Stimulated activated CD8-positive, alpha-beta memory T cell treated with anti-CD3 and anti-CD28 coated beads, Interleukin-15, amount 100 ng/mL, for 24 hours (primary cell): ENCODE measurements at places on chromosomes 11 and 22.

GRCh38 chr22:36911887-36912661 is 1.4 kb upstream of the CSF2RB start:
- no peak for DNase-seq

GRCh38 chr11:123145220-123145619 is 49.8 kb downstream of the CLMP start:
- DNase-seq, result no peak

DNA sequence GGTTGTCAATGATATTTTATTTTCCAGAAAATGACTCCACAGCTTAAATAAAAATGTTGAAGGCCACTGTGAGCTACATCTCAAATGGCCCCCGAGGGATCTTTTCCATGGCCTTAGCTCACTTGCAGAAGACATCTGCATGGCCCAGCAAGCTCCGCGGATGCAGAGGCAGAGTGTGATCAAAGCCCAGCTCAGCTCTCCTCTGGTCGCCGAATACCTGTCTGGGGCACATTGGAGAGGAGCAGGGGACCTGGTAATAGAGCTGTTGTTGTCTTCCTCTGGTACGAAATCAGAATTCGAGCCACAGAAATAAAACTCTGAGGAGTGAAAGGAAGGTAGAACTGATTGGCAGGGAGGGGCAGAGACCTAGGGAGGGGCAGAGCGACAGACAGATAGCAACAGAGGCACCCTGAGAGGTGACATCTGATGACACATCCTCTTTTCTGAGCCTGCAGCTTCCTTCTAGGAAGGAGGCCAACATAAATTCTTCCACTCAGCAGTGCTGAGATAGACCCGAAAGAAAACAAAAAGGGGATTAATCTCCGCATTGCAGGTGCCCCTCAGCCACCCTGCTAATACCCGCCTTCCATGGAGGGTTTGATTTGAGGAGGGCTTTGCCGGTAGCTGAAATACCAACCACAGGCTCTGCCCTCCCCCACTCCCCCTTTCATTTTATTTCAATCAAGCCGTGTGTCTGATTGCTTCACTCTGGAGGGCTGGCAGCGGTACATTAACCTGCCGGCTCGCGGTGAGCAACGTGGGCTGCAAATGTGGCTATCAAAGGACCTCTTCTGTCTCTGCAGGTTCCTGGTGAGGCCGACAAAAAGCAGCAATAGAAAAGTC is 759.4 kb downstream of the OPCML start:
- DNase-seq, result no peak

DNA sequence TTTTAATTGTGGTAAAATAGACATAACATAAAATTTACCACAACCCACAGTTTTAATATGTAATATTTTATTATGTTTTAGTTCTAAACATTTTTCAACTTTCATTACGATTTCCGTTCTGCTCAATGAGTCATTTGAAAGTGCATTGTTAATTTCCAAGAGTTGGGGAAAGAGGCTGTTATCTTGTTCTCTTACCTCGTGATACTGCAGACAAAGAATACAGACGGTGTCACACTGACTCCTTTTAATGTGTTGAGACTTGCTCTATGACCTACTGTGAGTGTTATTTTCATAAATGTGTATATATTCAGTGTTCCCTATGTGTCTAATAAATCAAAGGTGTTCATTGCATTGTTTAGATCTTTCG is 10.8 kb upstream of the RAC2 start:
- no peak for DNase-seq

GRCh38 chr11:61817471-61818202 is 834 bp upstream of the FADS1 start:
- DNase-seq, result no peak

DNA sequence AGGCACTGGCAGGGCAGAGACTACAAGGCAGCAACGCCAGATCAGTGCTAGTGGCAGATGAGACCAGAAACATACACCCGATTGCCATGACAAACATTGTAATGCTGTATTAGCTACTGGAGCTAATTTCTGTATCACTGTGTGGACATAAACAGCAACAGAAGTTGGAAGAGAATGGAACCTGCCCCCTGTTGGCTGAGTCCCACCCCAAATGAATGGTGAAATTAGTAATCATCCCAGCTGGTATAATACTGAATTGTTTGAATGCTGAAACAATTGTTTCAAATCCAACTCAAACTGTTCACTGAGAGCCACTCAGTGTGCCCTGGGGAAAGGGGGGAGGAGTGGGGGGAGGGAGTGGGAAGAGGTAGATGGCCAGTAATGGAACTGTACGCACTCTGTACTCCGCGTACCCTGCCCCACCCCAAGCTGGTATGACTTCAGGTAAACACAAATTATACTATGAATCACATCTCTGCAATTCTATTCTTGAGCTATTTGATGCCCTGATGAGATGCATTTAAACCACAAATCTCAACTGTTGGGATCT is 11.2 kb upstream of the BIRC3 start:
- DNase-seq, result no peak

- no peak for DNase-seq
Measured at GRCh38 chr11:116888884-116889549, 51.6 kb upstream of the APOA1 start.

DNA sequence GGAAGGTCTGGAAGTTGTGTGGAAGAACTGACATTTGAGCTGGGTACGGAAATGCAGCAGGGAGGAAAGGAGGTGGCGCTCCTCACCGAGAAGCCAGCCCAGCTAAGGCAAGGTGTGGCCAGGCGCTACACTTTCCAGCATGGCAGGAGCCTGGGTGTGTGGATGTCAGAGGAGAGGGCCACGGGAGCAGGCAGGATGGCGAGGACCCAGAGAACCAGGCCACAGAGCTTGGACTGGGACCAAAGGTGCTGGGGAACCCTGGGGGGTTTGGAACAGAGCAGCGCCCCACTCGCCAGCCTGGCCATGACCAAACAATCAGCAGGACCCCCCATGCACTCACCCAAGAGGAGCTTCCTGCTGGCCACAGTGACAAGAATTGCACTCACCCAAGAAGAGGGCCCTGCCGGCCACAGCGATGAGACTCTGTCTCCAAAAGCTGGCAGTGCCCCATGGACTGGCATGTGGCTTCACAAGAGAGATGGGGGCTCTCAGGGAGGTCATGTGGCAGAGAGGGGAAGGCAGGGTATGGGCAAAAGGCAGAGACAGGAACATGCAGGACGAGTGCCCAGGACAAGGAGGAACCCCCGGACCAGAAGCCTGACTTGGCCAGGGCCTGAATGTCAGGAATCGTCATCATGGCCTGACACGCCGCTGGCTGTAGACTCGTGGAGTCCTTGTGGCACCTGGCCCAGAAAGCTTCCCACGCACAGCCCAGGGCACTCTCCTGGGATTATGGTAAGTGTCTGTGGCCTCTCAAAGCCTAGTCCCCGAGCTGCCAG is 45.4 kb downstream of the IGF2 start:
- DNase-seq, result no peak

- DNase-seq, result no peak
Measured at GRCh38 chr11:65571940-65572339, 398 bp upstream of the FAM89B start.

DNA sequence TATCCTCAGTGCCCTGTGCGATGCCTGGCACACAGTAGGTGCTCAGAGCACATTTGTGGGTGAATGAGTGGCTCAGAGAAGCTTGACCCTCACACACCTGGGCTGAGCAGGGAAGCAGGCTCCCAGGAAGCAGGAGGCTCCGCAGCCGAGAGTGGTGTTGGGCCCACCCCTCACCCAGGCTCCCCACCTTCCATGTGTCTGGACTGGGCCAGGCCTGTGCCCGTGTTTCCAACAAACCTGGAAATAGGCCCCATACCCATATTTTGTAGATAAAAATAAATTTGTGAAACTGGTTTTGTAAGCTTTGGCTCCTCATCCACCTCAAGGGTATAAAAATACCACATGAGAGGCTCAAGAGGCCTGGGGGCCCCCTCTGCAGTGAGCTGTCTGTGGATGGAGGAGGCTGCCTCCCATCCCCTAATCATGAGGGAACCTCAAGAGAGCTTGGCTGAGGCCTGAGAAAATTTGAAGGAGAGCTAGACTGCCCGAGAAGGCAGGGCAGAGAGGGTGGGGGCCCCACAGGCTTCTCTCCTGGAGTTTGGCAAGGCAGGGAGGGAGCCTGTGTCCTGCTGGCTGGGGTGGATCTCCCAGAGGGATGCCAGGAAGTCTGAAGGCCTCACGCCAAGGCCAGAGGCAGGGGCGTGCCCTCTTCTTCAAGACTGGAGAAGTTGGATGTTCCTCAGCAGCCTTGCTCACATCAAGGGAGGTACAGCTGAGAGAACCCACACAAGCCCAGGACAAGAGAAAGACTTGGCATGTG is 147.0 kb upstream of the NECTIN1 start:
- no peak for DNase-seq

- DNase-seq, result no peak
Measured at GRCh38 chr11:8258784-8259183, 4.9 kb downstream of the LMO1 start.

GRCh38 chr11:130523609-130524008 is 75.2 kb downstream of the ADAMTS15 start:
- DNase-seq, result no peak

DNA sequence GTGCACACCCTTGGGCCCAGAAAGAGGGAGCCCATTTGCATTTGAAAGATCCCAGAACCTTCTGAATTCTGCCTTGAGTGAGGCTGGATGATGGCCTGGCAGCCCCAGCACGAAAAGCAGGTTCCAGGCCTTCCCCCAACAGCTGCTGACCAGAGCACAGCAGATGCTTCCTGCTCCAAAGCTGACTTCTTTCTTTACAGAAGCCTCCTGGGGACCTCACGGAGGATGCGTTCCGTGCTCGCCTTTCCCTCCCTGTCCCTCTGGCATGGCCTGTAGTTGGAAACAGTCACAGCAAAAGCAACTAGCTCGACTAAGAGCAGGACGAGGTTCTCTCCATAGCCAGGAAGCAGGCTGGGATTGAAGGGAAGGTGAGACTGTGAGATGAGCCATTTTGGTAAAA is 107.7 kb upstream of the B3GAT1 start:
- DNase-seq, result no peak

DNA sequence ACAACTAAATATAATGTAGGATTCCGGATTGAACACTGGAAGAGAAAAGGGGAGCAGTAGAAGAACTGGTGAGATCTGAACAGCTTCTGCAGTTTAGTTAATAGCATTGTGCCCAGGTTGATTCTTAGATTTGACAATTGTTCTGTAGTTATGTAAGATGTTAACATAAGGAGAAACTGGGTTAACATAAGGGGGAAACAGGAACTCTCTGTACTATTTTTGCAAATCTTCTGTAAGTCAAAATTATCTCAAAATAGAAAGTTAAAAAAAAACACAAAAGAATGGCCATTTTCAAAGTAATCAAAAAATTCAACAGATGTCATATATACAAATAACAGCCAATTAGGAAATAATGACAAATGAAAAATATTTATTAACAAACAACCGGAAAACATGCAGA is 18.7 kb upstream of the LRP5 start:
- no peak for DNase-seq

DNA sequence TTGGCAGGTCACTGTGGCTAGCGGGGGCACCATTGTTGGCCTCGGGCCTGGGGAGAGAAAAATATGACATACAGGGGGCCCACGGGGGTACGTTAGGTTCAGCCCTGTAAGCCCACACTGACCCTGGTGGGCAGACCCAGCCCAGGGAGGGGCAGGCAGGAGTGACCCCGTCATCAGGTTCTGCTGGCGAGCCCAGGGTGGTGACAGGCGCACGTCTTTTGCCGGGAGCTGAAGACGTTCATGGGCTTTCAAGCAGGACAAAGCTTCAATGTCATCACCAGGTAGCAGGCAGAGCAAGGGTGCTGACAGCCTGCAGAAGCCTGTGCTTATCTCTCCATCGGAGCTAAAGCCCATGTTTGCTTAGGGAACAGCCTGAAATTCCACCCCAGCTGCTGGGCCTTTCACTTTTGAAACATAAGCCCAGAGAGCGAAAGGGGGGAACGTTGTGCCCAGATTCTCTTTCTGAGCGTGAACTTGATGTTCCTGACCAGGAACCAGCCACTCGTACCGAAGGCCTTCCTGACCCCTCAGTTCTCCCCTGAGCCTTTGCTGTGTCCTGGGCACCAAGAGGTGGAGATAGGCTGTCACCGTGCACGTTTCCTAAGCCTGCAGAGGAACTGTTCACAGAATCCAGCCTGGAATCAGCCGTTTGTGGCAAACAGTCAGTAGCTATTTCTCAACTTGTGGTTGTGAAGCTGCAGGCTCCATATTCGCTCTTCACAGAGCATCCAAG is 74.0 kb upstream of the ATXN10 start:
- no peak for DNase-seq

DNA sequence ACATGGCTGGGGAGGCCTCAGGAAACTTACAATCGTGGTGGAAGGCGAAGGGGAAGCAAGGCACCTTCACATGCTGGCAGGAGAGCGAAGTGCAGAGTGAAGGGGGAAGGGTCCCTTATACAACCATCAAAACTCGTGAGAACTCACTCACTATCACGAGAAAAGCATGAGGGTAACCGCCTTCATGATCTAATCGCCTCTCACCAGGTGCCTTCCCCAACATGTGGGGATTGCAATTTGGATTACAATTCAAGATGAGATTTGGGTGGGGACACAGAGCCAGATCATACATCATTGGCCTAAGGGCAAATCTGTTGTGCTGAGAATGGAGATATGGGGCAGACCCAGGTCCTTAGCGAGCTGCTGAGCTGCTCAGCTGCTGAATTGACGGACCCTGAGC is 13.1 kb downstream of the C1QTNF6 start:
- DNase-seq, result no peak

DNA sequence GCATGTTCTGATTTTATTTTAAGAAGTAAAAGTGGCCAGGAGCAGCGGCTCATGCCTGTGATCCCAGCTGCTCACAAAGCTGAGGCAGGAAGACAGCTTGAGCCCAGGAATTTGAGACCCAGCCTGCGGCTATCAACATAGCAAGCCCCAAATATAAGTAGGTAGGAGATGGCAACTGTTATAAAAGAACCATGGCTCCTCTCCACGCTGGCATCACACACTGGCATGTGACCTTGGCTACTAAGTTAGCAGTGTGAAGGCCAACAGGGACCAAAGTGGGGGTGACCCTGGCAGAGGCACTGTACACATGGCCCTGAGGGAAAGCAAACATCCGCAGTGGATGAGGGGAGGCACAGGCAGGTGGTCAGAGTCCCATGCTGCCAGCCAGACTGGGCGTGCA is 33.0 kb downstream of the TPST2 start:
- no peak for DNase-seq

- DNase-seq, result no peak
Measured at GRCh38 chr11:13920756-13921155, 41.8 kb upstream of the SPON1 start.

DNA sequence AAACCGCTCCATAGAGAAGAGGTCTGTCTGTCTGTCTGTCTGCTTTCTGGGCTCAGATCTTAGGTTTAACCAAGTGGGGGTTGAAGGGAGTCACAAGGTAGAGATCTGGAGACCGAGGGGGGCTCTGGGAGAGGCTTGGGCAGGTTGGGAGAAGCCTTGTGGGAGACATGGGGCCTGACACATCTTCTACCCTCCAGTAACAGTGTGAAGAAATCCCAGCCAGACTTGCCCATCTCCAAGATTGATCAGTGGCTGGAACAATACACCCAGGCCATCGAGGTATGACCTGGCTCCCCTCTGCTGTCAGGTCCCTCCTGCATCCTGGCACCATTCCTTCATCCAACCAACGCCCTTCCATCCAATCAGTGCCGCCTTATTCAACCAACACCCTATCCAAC is 7.4 kb downstream of the PRR33 start:
- no peak for DNase-seq

GRCh38 chr11:35005141-35005780 is 88.8 kb downstream of the PDHX start:
- no peak for DNase-seq
